Left colon (tissue), 2 donors: ENCODE measurements at places on chromosomes 2 and 18. TPM values are rescaled to one million over a fixed set of nuclear protein-coding genes. Genes with fewer than 3 reads are reported as not detected.

DNA sequence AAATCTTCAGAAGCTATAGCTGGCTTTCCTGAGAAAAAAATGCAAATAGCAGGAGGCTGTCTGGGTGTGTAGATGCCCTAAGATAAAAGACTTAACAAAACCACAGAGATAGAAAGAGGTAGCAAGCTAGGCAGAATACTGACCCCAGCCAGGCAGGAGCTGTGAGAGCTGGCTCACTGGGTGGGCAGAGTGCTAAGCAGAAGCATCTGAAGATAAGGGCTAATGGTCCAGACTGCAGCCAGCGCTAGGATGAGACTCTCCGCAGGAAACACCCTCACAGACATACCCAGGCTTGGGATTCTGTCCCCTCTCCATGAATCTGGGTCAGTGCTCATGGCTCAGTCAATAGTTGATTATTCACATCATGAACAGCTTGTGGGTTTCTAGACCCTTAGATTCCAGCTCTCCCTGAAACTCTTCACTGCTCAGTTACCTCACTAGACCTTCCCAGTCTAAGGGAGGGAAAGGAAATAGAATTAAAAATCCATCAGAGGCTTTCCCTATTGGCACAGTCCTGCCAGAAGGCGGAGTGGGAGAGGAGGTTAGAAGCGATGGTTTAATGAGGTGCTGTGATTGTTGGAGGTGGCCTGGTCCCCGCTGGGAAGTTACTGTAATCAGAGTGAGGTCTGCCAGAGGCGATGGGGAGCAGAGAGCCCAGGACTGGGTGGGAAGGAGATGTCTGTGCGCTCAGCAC lies 21.4 kb upstream of the CCBE1 start:
- DNase-seq, result no peak

PDCL3 gene
- total RNA-seq, result 20.5 TPM

DNA sequence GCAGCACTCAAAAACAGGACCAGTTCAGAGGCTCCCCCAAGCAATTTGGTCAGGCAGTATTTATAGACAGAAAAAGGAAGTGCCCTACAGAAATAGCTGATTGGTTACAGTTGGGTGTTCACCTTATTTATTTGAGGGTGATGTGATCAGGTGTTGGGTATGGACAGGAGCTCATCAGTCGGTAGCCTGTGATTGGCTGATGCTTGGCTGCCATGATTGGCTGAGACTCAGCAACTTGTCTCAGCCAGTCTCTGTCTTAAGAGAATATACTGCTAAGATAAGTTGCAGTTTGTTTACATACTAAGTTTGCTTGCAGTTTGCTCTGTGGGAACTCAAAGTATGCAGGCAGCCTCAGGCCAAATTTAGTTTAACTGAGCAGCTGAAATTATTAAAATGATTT lies 9.4 kb downstream of the ABCG8 start:
- DNase-seq, result no peak

ASIC4 gene
- not detected for total RNA-seq

DNA sequence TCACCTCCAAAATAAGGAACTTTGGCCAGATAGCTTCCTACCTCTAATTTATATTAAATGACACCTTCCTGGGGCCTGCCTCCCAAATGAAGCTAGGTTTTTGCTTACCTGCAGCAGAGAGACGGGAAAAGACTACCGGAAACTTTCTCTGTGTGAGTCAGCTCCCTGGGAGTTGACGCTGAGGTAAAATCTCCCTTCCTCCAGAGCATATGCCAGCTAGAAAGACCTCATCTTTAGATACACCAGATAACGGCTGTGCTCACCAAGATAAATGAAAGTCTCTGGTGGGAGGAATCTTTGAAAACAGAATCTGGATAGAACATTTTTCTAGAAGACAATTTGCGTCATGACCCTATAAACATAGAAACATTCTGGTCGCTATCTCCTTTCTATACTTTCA lies 99.7 kb upstream of the RFX8 start:
- no peak for DNase-seq

DNA sequence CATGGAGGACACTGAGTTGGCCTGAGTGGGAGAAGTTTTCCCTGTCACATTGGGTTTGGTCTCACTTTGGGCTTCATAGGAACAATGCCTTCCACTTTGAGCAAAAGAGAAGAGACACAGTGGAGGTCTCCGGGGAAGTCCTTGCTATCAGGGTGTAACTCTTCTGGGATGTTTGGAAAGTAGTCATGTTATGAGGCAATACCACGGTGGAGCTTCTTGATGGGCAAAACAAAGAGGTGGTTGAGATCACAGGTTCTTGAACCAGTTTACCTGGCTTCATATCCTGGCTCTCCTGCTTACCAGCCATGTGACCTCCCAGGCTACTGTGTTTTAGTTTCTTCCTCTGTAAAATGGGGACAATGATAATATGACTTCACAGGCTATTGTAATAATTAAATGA lies 478.6 kb downstream of the SLC4A3 start:
- DNase-seq, result no peak

GRCh38 chr2:55418512-55419232 lies 984 bp downstream of the CCDC88A start:
- no peak for DNase-seq

- DNase-seq, result no peak
Measured at GRCh38 chr2:33005057-33005456, 58.3 kb downstream of the LTBP1 start.

- no peak for DNase-seq
Measured at GRCh38 chr2:240403396-240404104, 31.9 kb upstream of the GPC1 start.

HNRNPLL gene
- total RNA-seq, result 45.8 TPM

SLC11A1 gene
- 1.7 TPM for total RNA-seq

DNA sequence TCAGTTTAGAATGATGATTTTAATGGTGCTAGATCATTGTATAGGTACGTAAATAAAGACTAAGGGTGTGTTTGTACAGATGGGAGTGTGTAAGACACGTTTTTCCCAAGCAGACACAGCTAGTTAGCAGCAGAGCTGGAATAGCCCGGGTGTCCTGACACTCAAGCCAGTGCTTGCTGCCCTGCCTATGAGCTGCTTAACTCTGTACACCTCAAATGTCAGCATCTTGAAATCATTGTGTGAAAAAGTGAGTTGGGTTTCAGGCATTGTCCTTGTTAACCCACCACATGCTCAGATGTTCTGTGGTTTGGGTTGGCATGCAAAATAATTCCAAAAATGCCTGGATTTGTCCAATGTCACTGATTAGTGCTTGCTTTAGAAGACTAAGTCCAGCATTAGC lies 13.0 kb upstream of the TET3 start:
- no peak for DNase-seq

PTPRM gene
- 15.9 TPM for total RNA-seq

ATP6V1B1 gene
- not detected for total RNA-seq

DNA sequence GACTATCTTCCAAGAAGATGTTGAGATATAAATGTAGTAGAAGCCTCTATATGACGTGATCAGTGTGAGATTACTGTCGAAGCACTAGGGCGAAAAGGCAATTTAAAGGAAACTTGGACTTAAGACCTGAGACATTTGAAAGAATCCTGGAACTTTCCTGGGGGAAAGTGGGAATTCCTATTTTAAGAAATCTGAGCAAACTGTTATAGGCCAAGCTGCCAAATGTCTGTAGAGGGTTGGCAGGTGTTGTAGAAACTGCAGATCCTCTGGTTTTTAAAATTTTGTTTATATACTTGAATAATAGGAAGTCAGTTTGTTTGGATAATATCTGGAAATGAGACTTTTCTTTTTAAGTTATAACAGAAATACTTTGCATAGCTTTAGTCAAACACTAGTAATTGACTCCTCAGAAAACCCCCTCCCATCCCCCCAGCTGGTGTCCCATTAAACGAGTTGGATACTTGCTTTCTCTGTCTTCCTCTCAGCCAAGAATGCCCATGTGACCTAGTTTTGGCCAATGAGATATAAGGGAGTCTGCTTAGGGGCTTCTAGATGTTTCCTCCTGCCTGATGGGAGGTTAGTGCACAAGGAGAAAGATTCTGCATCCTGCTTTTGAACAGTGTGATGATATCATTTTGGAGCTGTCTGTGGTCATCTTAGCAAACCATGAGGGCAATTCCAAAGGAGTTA lies 61.2 kb downstream of the MOGAT1 start:
- no peak for DNase-seq

TSPYL6 gene
- not detected for total RNA-seq
